ENCODE measurements at places on chromosomes 12 and 14.

GRCh38 chr12:11728154-11728755, 78.8 kb downstream of the ETV6 start:
- no peak for DNase-seq

DNA sequence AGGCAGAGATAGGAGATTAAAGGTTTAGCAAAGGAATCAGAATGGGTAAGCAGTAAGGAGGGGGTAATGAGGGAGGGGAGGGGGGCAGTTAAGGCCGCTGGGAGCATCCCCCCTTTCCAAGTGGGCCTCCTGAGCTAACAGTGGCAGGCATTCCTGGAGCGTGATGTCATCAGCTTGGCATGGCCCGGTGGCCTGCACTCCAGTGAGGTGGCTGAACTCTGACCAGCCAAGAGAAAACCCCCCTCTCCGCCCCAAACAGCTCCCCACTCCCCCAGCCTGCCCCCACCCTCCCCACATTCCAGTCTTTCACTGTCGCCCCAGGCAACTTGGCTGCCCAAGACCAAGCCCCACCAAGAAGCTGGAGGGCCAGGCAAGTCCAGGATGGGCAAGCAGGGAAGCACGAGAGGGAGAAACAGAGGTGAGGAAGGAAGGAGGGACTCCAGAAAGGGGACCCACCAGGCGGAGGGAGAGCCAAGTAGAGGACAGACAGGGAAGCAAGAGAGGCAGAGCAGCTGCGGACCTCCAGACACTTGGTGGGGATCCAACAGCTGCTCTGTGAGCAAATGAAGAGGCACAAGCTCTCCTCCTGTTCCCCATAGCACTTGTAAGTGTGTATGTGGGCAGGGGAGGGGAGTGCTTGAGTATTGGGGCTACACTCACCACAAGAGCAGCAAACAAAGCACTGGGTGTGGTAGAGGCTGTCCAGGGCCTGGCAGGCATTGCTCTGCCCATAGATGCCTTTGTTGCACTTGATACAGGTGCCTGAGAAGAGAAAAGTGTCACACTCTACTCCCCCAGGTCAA, 4.5 kb downstream of the AJUBA start:
- DNase-seq = no peak

GRCh38 chr12:57128519-57129247, 400 bp downstream of the LRP1 start:
- no peak for DNase-seq

DNA sequence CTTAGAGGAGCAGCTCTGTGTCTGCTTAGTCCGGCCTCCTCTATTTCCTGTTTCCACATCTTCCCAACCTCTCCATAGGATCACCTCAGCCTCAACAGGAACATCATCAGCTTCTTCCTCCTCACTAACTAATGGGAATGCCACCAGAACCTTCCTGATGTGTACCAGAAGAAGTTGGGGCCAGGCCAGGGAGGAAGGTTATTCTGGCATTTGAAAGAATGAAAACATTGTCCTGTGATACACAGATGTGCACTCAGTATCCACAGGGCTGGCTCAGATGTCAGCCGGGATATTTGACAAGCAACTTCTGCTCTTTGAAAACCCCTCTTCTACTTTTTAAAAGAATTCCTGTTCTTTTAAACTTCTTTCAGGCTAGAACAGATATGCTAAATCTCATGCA, 63.6 kb downstream of the TMEM30B start:
- DNase-seq = no peak

DNA sequence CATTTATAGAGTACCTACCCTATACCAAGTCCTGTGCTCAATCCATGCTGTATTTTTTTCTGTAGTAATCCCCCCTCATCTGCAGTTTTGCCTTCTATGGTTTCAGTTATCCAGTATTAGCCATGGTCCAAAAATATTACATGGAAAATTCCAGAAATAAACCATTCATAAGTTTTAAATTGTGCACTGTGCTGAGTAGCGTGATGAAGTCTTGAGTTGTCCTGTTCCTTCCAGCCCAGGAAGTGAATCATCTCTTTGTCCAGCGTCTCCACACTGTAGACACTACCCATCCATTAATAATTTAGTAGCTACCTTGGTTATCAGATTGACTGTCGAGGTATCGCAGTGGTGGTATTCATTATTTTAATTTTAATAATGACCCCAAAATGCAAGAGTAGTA, 54.2 kb downstream of the SUDS3 start:
- DNase-seq = no peak

DNA sequence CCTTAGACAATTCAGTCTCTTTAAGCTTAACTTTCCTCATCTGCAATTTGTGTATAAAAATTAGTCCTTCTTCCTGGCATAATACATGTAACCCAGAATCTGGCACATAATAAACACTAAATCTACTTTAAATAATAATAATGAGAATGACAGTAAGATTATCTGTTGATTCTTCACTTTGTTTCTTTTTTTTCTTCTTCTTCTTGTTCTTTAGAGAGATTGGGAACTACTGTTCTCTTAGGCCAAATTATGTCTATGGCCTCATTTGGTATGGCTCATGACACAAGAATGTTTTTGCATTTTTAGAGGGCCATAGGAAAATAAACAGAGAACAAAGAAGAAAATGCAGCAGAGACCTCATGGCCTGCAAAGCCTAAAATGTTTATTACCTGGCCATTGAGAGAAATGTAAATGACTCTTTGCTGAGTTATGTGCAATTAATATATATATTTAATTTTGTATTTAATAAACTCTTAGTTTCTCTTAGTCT, 275.8 kb downstream of the SLC6A15 start:
- DNase-seq = no peak

GRCh38 chr12:95371571-95371970, 102.4 kb upstream of the METAP2 start:
- no peak for DNase-seq

DNA sequence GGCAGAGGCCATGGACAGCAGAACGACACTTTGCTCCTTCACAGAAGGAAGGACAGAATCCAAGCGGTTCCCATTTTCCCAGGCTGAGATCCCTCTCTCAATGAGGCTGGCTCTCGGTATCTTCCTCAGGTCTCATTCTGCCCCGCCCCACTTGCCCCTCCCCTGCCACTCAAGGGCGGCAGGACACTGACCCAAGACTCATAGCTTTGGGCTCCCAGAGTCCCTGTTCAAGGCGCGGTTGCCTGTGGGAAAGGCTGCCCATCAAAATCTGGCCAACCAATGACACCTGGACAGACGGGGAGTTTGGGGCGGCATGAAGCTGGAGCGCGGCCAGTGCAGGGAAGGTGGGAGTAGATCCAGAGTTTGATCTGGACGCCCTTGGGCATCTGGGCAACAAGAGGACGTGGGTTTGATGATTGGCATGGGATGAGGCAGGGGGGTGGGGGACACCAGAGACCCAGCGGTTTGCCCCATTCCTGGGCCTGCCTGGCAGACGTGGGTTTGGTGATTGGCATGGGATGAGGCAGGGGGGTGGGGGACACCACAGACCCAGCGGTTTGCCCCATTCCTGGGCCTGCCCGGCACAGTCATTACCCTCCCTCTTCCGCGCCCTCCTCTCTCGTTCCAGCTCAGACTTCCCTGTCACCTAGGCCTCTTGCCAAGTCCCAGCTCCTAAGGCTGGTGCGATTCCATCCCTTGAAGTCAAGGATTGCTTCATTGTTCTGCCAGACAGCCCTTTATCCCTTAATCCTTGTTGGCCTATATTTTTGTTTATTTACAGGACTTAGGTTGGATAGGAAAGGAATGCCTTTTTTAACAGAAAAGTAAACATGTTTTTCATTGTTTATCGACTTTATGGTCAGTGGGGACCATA, 92.1 kb downstream of the NINJ2 start:
- no peak for DNase-seq

DNA sequence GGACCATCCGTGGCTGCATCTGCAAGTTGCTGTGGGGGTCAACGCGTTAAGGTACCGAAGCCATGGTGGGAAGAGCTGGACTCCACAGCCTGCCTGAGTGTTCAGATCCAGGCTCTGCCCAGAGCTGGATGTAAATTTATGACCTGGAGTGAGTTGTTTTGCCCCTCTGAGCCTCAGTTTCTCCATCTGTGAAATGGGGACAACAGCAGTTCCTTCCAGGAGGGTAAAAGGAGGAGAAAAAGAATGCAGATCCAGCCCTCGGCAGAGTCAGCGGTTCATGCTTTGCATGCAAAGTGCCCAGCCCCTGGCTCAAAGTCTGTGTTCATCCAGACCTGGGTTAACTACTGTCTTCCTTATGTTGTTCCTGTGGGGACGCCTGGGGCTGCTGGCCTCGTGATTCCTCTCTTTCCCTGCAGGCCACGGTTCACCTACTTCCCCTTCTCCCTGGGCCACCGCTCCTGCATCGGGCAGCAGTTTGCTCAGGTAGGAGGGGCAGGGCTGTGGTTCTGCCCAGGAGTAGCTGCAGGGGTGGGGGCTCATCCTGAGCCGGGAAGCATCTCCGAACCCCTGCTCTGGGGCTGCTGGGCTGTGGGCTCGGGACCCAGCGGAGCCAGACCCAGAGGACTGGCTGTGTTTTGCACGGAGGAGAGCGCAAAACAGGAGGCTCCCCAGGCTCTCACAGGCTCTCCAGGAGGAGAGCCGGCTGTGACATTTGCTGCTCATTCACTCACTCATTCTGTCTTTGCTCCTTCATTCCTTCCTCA, 41.9 kb downstream of the CYP46A1 start:
- no peak for DNase-seq

DNA sequence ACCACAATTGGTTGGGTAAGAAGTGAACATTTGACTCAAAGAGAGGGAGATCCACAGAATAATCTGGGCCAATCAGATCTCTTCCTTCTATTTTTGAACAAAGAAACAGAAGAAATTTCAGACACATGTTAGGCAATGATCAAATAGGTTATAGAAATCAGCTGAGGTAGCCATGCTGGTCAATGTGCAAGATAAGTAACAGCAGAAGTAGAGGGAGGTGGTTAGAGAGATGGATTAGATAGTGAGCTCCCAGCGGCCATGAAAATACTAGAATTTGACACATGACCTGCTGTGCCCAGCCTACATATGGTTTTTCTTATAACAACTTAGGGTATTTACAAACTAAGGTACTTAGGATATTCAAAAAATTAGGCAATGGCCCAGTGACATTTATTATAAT, 230.9 kb upstream of the ARID2 start:
- no peak for DNase-seq

- no peak for DNase-seq
Observed at GRCh38 chr14:96267916-96268315, 11.9 kb downstream of the BDKRB1 start.

GRCh38 chr14:55427439-55427838, 13.0 kb downstream of the TBPL2 start:
- no peak for DNase-seq

DNA sequence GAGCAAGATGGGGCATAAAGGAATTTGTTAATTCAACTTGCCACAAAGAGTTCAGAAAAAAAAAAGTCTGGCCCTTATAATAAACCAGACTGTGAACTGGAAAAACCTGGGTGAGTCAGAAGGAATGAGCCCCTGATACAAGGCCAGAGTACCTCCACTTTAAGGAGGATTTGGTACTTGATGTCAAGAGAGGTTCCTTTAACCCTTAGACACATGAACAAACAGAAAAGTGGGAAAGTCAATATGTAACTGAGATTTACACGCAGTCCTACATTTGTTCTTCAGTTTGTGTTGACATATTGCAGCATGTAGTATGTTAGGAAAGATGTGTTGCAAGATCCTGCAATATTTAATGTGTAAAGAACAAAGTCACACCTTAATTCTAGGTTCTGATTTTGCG, 14.2 kb upstream of the SLC38A4 start:
- DNase-seq = no peak

GRCh38 chr12:109783965-109784244, 49.3 kb downstream of the TRPV4 start:
- DNase-seq = no peak

- no peak for DNase-seq
Observed at GRCh38 chr12:107469011-107469410, 216.6 kb upstream of the PWP1 start.

DNA sequence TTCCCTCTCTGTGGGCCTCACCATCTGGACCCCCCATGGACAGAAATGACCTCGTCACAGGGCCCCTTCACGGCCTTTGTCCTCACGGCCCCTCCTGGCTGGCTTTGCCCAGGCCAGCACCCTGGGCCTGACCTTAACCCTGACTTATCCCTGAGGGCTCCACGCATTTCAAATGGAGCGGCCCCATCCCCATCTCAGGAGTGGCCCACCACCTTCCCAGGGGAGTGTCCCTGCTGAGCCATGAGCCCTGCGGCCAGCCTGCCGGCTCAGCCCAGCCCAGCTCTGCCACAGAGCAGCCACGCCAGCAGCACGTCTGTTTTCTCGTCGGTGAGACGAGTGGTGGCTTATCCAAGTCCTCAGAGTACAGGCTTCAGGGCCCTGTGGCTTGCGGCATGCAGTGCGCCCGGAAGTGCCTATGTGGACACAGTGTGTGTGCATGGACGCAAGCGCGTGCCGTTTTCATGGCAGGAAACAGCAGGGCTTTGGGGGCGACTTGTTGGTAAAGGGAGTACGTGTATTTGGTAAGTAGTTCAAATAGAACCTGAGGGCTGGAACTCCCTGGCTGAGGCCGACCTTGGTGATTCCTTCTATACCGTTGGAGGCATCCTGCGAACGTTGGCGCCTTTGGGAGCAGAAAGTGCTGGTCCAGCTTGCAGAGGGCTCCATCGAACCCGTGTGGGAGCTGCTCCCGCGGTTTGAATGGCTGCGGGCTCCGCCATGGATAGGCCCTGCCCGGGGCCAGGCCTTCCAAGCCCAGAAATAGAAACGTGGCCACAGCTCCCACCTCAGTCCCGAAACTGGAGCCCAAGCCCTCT, 52.1 kb downstream of the LRCOL1 start:
- no peak for DNase-seq

DNA sequence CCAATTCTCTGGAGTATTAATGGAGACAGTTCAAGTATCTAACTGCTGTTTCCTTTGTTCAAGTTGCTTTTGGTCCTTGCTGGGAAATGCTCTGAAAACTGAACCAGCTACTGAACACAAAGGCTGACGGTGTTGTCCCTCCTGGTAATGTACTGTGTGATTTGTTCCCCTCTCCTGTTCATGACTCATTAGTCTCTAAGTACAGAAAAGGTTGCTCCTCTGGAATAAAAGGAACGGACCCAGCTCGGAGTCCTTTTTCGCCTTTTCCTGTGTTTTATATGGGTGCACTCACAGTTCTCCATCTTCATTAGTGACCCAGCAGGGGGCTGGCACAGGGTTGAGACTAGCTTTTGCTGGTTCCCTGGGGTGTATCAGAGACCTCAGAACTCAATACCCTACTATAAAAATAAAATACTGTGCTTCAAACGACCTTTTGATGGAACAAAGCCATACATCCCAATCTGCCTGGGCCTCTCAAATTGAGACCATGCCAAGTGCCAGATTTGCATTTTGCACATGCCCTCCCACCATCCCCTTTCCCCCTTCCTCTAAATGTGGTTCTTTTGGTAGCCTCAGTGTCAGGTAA, 269.7 kb downstream of the RAD51B start:
- DNase-seq = no peak
